GM18507 (cell line): ENCODE measurements at places on chromosomes 4 and X.
A peak's percentile ranks its signal among the peaks of the same experiment; 100 is the strongest.

- no peak for DNase-seq
These were observed 59.1 kb upstream of the MAML3 start for GRCh38 chr4:140213116-140213515.

- DNase-seq = no peak
These were observed 2.1 kb upstream of the DHRSX start for GRCh38 chrX:2502668-2503519.

DNA sequence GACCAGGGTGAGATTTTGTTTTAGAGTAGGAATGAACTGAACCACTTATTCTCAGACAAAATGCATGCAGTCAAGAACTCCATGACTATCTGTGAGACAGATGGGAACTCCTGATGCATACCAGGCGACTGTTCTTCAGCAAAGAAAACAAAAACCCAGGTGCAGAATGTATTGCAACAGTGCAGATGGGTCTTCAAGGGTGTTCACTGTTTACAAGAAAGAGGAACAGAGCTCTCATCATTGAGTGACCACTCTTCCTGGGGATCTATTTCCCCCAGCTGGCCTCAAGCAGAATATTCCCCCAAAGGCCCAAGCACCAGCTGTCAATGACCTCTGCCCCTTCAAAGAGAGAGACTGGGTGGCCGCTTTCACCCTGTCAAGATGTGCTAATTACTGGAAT lies 39.7 kb upstream of the BMP3 start:
- no peak for DNase-seq

DNA sequence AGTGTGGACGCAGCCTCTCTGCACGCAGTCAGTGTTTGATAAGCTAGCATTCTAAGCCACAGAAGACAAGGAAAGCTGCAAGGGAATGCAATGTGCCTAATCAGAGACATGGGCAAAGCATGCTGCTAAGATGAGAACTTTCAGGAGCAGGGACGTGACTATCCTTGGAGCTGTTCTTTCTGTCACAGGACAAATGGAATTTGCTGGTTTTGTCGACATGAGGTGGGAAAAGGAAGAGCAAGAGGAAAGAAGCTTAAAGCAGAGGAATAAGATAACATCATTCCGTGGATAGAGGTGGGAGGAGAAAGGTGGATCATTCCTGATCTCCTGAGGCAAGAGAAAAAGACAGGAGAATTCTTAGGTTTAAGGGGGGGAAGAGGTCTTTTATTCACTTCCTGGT lies 33.7 kb downstream of the RBM47 start:
- DNase-seq = no peak

GRCh38 chrX:133754657-133755056 lies 230.7 kb downstream of the GPC3 start:
- DNase-seq = no peak

GRCh38 chr4:164508771-164509170 lies 245.2 kb upstream of the SMIM31 start:
- no peak for DNase-seq

DNA sequence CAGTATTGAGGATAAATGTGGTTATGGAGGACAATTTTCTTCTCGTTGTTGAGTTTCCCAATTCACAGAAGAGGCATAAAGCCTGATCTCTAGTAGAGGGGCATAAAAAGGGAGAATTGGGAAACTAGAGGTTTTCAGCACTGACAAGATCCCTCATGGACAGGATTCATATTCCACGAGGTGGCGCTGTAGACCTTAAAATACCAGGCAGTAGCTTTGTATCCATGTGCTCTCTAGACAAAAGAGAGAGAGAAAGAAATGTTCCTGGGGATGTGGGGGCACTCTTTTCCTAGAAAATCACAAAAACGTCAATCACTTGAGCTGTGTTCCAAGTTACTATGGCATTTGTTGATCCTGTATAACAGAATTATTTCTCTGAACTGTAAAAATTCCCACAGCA lies 128.3 kb downstream of the MAGEE1 start:
- no peak for DNase-seq

GRCh38 chr4:103076747-103077347 lies at the start of gene SLC9B2:
SLC9B2 (minus strand) TSS chr4:103076761; CDS start chr4:103067550, 9,211 bp downstream.
- DNase-seq = no peak

- DNase-seq = no peak
These were observed 310.3 kb upstream of the PRPS2 start for GRCh38 chrX:12480956-12481355.

DNA sequence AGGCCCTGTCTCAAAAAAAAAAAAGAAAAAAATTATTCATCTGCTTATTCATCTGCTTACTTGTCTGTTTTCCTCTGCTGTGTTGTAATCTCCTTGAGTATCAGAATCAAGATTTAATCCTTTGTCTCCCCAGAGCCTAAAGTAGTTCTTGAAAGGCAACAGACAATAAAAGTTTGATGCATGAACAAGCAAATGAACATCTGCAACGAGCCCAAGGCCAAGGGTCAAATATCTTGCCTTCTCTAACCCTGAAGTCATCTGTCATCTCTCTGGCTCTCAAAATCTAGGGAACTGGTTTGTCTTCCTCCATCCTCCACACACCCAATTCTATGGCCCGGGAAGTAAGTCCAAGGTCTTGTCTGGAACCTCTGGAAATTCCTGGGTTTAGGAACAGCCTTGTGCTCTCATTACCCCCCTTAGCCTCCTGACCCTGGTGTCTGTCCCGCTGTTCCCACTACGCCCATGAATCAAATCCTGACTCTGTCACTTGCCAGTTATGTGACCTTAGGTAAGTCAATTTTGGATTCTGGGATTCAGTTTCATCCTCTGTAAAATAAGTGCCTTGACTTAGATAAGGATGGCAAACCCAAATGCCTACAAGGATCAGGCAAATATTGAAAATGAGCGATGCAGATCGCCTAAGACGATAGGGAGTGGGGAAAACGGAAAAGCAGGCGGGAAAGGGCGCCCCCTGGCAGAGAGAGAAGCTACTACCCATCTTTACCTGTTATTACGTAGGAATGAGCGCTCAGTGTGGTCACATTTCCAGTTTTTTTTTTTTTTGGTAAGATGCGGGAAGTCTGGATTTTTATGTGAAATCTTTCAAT lies 102.7 kb upstream of the DHX15 start:
- no peak for DNase-seq

DNA sequence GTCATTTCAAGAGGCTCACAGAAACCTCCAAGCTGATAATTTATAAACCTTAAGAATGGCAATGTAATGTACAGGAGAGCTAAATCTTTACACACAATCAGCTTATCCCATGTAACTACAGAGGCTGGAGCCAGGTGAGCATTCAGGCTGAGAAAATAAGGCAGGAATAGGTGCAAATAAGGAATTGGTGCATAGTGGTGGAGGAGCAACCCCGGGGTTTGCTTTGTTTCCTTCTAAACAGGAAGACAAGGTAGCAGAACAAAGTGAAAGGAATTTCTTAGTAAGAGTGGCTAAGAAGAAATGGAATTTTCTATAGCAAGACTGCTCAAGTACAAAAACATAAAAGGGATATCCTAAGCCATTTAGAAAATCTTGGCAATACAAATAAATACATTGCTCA lies 82.4 kb downstream of the NR3C2 start:
- DNase-seq = no peak

GRCh38 chrX:70421618-70422017 lies 1.5 kb upstream of the GDPD2 start:
- DNase-seq = no peak

DNA sequence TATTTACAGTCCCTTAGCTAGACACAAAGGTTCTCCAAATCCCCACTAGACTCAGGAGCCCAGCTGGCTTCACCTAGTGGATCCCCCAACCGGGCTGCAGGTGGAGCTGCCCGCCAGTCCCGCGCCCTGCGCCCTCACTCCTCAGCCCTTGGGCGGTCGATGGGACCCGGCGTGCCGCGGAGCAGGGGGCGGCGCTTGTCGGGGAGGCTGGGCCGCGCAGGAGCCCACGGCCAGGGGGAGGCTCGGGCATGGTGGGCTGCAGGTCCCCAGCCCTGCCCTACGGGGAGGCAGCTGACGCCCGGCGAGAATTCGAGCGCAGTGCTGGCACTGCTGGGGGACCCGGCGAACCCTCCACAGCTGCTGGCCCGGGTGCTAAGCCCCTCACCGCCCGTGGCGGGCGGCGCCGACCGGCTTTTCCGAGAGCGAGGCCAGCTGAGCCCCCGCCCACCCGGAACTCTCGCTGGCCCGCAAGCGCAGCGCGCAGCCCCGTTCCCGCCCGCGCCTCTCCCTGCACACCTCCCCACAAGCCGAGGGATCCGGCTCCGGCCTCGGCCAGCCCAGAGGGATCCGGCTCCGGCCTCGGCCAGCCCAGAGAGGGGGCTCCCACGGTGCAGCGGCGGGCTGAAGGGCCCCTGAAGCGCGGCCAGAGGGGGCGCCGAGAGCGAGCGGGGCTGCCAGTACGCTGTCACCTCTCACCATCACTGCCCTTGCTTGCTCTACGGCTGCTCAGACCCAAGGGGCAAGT lies 39.4 kb downstream of the WFS1 start:
- no peak for DNase-seq

GRCh38 chr4:73222466-73223257 lies 35.9 kb downstream of the ANKRD17 start:
- peak; percentile 14 for DNase-seq

DNA sequence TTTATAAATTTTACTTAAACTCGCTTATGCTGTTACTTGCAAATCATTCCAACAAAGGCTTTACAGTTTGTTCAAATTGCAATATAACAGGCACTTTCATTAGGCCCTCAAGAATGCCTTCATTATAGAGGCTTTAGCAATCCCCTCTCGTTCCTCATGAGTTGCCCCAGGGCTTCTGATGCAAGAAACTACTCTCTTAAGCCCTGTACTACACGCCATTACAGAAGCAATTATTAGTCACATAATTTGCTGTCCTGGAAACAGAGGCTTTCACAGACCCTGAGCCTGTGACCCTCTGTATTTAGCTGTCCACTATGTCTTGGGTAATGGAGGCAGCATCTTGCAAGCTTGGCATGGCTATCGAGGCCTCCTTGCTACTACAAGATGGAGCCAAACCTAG lies 965.9 kb upstream of the DIAPH2 start:
- no peak for DNase-seq

DNA sequence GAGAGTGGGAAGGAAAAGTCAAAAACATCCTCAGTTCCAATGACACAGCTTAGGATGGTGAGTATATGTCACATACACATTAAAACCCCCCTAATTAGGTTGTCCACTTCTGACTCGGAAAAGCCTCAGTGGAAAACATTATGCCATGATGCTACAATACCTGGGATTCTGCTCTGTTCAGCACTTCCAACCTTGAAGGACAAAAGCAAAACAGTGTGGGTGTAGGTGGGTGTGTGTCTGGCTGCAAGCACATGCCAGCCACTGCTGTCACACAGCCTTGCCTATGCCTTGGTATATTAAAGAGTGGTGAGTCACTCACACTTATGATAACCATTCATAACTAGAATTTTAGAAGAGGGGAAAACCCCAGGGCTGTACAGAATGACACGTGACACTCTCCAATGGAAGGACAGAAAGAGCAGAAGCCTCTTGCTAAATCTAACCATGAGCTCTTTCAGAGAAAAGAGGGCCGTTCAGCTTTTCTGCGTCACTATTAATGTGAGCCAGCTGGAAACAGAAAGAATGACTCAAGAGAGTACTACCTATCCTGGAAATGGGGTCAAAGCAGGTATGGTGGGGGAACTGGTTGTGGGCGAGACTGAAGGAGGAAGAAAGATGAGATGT lies 159.6 kb downstream of the TET2 start:
- DNase-seq = peak; percentile 39

DNA sequence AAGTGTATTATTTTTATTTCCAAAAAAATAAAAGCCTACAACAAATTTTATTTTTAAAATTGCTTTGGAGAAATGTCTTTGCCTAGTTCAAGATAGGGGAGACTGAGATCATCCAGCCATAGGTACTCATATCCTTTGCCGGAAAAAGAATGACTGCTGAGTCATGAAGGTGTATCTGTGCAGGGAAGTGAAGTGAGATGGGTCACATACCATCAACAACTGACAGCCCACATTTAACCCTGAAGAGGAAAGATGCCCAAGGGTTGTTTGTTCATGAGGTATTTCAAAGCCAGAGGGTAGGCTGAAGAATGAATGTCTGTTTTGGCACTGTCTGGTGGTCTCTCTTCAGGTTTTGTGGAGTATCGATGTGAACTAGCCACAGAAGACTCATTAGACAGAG lies 106.7 kb upstream of the TTC29 start:
- DNase-seq = no peak

GRCh38 chr4:6426571-6427438 lies 45.6 kb downstream of the PPP2R2C start:
- no peak for DNase-seq

DNA sequence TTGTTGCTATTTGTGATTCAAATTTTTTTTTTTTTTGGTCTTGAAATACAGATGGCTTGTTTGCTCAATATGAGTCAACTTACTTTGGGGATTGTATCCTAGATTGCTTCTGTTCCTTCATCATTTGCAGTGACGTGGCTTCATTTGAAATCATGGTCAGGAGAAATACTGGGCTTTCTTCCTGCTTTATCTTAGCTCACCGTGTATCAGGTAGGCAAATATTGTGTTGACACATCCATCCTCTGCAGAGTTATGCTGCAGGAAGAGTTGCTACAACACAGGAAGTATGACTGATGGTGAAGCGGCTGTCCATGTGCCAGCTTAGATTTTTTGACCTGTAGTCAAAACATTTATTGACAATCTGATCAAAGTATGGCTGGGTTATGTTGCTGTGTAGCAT lies 232.2 kb downstream of the C4orf33 start:
- DNase-seq = no peak

DNA sequence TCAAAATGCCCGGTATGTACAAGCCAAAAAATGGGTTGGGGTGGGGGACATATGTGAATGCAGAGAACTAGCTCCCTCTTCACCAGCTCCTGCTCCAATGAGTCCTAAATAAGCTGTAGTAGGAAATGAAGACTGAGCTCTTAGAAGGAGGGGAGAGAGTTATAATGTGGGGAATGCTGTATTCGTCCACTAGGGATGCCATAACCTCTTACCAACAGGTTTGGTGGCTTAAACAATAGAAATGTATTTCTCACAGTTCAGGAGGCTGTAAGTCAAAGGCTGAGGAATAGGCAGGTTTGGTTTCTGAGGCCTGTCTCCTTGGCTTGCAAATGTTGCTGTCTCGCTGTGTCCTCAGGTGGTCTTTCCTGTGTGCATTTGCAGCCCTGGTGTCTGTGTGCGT lies 4.4 kb upstream of the INPP4B start:
- DNase-seq = no peak

- no peak for DNase-seq
These were observed 72.4 kb upstream of the S100G start for GRCh38 chrX:16577483-16578029.

GRCh38 chr4:48110452-48110978 lies 23.5 kb downstream of the TXK start:
- no peak for DNase-seq

GRCh38 chr4:95178938-95179337 lies 369.8 kb downstream of the UNC5C start:
- no peak for DNase-seq

GRCh38 chr4:52052475-52052780 lies 1.3 kb downstream of the SPATA18 start:
- DNase-seq = no peak

GRCh38 chr4:3389233-3390215 lies 52.2 kb upstream of the HGFAC start:
- DNase-seq = no peak

- no peak for DNase-seq
These were observed 447.4 kb downstream of the PCDH10 start for GRCh38 chr4:133596459-133596858.
